Kidney epithelial cell (primary cell): ENCODE measurements at places on chromosomes 6 and 20. TPM values are rescaled to one million over a fixed set of nuclear protein-coding genes. Genes with fewer than 3 reads are reported as not detected.

Gene C20orf204
- total RNA-seq: 0.21 and 0.27 TPM in 2 replicates

Gene WDR46
- total RNA-seq: 53.2 and 70.5 TPM in 2 replicates

Gene ZBTB12
- total RNA-seq: 3.0 and 4.9 TPM in 2 replicates

Gene PAX1
- total RNA-seq: not detected in 2 replicates

Gene CAP2
- 8.5 and 10.3 TPM in 2 replicates for total RNA-seq

Gene FABP7
- not detected in 2 replicates for total RNA-seq
